Activated T-cell treated with anti-CD3 and anti-CD28 coated beads for 48 hours (primary cell): ENCODE measurements at places on chromosomes 12 and 14.

- no peak for DNase-seq
Observed at GRCh38 chr14:84403585-84403984, 1126.4 kb upstream of the FLRT2 start.

- DNase-seq = no peak
Observed at GRCh38 chr12:85803231-85803630, 33.0 kb downstream of the RASSF9 start.

- no peak for DNase-seq
Observed at GRCh38 chr14:101034986-101035385, 131.5 kb upstream of the RTL1 start.

- no peak for DNase-seq
Observed at GRCh38 chr14:21001218-21001617, 2.1 kb downstream of the SLC39A2 start.

- no peak for DNase-seq
Observed at GRCh38 chr14:100400115-100400514, 77.0 kb downstream of the SLC25A47 start.

DNA sequence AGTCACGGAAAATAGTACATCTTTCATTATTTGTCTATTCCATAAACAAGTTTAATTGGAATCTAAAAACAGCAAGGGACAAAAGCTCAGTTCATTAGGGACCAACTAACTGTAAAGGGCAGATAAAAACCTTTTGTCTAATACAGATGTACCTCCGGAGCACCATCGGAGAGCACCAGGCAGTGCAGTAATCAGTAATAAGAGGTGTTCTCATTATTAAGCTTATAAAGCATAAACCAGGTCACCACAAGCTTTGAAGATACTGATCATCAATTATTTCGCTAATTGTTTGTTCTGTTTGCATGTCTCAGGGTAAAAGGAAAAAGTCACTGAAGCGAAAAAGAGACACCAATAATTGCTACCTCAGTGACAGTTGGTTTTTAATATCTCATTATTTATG lies 207.3 kb upstream of the PRKD1 start:
- DNase-seq = no peak

DNA sequence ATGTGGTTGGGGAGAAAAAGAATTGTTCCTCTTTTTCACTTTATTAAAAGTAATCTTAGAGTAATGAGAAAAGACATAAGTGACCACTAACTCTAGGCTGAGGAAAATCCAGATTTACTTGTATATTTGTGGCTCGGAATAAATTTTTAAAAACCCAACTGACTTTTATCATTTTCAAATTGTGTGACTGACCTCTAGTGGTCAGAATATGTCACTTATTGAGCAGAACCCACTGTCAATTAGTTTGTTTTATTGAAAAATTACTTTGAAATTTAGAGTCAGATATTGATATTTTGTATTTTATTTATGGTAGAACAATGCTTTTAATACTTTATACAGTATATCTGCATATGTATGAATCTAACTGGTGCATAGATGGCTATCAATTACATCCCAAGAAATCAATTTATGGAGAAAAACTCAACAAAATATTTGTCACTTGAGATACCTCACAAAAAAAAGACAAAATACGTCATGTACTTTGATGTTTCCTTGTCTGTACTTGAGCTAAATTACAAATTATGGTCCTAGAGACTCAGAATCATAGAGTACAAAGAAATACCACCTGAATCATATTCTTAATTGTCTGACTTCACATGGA lies 229.4 kb downstream of the CNTN1 start:
- no peak for DNase-seq

DNA sequence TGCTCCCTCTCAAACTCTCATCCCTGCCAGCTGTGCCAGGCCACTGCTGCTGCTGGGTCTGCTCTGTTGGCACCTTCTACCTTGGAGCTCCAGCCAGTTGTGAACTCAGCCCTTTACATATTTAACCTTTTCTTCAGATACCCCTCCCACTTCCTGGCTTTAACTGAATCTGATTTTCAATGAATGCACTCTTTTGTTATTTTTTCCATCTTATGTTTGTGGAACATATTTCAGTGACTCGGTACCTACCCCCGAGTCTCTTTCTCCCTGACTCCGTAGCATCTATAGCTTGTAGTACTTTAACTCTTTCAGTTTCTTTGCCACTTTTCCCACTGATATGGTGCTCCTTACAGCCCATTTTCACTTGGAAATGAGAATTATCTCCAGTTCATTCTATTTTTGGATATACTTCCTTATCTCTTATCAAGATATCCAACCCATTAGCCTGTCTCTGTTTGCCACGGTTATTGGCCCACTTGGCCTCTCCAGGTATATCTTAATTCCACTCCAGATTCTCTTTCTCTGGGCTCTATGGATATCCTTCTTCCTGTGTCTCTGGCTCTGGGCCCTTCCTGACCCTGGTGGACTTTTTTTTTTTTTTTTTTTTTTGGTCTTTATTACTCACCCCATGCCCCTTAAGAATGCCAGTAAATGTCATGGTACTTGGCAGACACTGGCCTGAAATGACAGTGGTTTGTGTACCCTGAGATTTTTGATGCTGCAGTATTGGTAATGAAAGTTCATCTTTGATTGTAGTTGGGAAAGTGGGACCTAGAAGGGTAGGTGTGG lies 62.7 kb downstream of the PELI2 start:
- DNase-seq = no peak

DNA sequence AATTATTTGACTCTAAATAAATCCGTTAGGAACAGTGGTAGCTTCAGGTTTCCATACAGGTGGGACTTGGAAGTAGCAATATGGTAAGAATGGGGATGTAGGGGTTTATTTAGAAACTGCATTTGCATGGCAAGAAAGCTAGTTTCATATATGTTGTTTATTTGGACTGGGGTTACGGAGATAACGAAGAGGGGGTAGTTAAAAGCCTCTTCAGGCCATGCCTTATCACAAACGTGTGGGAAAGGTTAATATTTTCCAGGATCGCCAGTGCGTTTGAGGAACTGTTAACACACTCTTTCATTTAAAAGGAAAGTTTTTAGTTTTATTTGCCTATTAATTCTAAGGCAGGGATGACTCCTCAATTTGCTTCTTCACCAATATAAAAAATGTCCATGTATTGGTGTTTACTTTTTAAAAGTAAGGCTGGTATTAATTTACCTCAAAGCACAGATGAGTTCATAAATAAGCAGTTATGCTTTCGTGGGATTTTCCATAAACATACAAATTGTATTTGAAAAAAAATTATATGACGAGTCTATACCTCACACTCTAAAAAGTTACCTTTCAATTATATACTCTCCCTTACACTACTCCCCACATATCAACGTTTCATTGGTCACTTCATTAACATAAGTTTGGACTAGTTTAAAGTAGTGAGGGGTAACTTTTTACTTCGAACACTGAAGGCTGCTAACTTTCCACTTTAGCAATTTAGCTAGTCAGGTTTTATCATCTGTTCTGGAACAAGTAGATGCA lies 814 bp downstream of the RAB2B start:
- DNase-seq = no peak

- no peak for DNase-seq
Observed at GRCh38 chr14:92819011-92819597, 25.0 kb downstream of the GOLGA5 start.

GRCh38 chr12:81416571-81416970 lies 338.7 kb downstream of the ACSS3 start:
- DNase-seq = no peak
